ENCODE measurements at places on chromosomes 2 and 18. TPM values are rescaled to one million over a fixed set of nuclear protein-coding genes. Genes with fewer than 3 reads are reported as not detected.

GRCh38 chr2:162430323-162430722 lies 86.4 kb downstream of the GCA start:
- DNase-seq: no peak

- DNase-seq: no peak
Observed at GRCh38 chr2:157271590-157272203, 14.2 kb downstream of the GALNT5 start.

DNA sequence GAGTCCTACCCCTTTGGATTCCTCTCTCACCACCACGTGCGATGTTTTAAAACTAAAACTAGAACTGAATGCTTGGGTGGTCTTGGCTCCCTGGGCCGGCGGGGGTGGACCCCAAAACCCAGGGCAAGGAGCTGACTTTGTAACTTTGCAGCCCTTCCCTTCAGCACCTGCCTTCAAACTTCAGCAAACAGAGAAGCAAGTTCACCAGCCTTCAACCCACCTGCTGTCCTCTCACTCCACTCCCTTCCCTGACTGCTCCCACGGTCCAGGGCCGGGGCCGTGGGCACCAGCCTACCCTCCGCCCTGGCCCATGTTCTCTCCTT lies 54.5 kb downstream of the COL6A3 start:
- DNase-seq: no peak

GRCh38 chr2:241848761-241849615 lies 9.7 kb downstream of the PDCD1 start:
- peak; percentile 36 for DNase-seq

- no peak for DNase-seq
Observed at GRCh38 chr2:11147263-11147662, 8.0 kb upstream of the SLC66A3 start.

- no peak for DNase-seq
Observed at GRCh38 chr18:62264984-62265383, 60.1 kb upstream of the TNFRSF11A start.

GRCh38 chr2:108542071-108542470 lies 7.8 kb downstream of the LIMS1 start:
- DNase-seq: no peak

GRCh38 chr2:17648581-17648980 lies 105.0 kb downstream of the SMC6 start:
- no peak for DNase-seq

GRCh38 chr2:163397451-163397850 lies 338.4 kb downstream of the FIGN start:
- DNase-seq: no peak

GRCh38 chr18:22286585-22286984 lies 117.2 kb downstream of the GATA6 start:
- no peak for DNase-seq

GRCh38 chr2:178836807-178837206 lies 29.6 kb upstream of the TTN start:
- DNase-seq: no peak

GRCh38 chr18:35711227-35711626 lies 129.7 kb downstream of the GALNT1 start:
- no peak for DNase-seq

DNA sequence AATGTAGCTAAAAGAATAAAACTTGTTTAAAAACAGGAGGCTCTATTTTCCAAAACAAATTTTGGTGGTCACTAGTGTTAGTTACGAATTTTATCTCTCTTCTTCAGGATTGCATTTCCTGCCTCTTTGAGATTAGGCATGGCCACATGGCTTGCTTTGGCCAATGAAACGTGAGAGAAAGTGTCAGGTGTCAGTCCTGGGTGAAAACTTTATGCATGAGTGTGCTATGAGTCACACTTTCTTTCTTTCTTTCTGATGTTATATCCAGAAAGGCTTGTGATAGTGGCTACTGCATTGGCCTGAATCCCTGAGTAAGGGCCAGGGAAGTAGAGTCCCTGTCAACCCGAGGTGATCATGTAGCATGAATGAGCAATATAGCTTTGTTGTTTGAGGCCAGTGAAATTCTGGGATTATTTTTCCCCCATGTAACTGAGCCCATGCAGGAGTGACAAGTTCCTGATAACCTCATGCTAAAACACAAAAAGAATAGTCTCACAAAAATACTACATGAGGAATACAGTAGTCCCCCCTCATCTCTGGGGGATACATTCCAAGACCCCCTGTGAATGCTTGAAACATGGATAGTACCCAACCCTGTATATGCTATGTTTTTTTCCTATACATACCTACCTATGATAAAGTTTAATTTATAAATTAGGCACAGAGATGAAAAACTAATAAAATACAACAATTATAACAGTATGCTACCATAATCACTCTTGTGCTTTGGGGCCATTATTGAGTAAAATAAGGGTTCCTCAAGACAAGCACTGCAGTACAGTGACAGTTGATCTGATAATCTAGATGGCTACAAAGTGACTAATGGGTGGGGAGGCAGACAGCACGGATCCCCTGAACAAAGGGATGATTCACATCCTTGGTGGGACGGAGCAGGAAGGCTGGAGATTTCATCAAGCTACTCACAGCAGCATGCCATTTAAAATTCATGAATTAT lies 109.5 kb downstream of the CDC42EP3 start:
- DNase-seq: peak; percentile 11

GRCh38 chr18:8951491-8951890 lies 151.0 kb upstream of the NDUFV2 start:
- DNase-seq: no peak

- no peak for DNase-seq
Observed at GRCh38 chr2:105653302-105653701, 91.4 kb upstream of the NCK2 start.

DNA sequence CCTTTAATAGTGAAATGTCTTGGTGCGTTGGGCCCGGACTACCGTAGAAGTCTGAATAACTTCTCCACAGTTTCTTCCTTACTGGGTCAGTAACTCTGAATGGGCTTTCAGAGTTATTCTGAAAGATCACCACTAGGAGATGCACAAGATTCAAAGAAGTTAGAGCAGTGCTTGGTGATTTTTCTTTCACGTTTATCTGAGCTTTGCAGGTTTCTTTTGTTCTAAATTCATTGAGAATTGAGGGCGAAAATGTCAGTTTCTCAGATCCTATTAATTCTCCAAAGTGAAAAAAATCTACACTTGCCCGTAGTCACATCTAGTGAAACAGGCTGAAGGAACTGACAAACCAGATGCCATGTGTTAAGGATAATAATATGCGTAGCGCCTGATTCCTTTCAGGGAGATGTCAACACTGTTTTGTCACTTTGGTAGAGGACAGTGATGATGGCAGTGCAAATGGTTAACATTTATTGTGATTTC lies 70.1 kb downstream of the QPCT start:
- DNase-seq: no peak

DNA sequence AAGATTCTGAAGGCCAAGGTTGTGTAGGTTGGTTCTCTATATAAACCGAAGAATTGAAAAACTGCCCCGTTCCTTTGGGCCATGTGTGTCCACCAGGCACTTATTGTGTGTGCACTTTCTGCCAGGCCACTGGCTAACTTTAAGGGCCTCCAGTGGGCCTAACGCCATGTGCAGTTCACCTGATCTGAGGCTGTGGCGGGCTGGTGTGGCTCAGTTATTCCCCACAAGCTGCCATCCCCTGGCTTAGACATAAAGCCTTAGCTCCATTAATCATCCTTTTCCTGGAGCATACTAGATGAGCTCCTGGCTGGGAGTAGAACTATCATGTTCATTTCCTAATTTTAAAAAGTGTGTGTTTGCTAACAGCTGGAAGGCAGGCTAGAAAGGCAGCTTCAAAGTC lies 304.1 kb upstream of the TNP1 start:
- no peak for DNase-seq

GRCh38 chr2:128710729-128711128 lies 392.1 kb upstream of the HS6ST1 start:
- no peak for DNase-seq

DNA sequence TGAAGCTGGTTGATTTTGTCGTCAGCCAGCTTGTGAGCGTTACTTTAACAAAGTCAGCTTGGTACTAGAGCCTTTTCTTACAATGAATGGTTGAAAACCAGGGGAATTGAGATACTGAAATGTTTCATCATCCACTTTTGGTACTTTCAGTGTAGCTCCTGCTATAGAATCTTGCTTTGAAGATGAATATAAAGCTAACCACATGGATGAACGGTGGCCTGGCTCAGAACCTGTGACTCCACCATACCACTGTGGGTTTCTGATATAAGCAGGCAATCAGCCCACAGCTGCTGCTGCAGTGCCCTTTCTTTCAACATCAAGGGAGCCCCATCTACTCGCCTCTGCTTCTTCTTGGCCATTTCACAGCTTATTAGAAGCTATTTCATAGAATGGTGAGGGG lies 53.2 kb upstream of the GPR45 start:
- DNase-seq: no peak

GRCh38 chr2:16861530-16861929 lies 195.9 kb upstream of the CYRIA start:
- DNase-seq: no peak

- peak; percentile 65 for DNase-seq
Observed at GRCh38 chr2:106094131-106094841, 99.8 kb downstream of the UXS1 start.

DNA sequence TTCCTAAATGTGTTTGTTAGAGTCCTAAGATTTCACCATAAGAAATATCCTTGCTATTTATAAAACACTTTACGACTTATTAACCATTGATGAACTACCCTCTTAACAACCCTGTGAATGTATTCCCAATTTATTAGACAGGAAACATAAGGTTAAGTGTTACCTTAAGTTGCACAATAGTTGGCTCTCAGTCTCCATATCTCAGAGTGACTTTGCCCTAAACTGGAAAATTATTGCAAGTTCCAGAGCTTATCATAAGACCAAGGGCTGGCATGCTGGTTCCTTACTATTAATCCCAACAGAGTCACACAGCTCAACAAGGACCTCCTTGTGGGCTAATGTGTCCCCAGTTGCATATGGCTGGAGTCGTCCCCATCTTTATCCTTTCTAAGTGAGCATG lies 165.8 kb downstream of the INSIG2 start:
- no peak for DNase-seq

GRCh38 chr18:58541146-58541788 lies 87.6 kb downstream of the ALPK2 start:
- no peak for DNase-seq

GRCh38 chr2:84840306-84840705 lies 40.6 kb downstream of the TRABD2A start:
- DNase-seq: no peak

- DNase-seq: no peak
Observed at GRCh38 chr2:222239091-222239490, 59.7 kb downstream of the PAX3 start.

GRCh38 chr2:178796079-178796677 lies 11.0 kb downstream of the TTN start:
- DNase-seq: no peak

DNA sequence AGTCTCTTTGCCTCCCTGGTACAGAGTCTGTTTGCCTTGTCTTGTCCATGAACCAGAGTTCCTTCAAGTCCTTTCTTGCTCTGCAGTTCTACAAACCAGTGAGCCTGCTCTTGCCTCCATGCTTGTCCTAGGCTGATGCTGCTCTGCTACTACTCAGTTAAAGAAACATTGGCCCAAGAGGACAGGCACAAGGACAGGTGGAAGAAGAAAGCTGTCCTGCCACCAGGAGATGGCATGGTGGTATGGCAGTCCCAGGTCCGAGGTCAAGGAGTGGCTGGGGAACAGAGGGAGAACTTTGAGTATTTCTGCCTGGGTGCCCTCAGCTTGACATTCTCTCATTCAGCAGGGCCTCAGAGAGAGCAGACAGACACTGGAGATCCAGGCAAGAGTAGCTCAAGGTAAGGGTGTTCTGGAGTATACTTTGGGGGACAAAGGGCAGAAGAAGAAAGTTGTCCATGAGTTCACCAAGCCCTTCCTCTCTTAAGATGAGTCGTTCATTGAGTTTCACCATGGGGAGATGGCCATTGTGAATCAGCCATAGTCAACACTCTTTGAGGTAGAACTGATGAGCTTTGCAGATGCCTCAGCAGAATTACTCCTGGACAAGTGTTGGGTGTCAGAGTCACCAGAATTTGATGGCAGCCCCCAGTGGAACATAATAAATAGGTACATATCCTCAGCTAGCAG lies 20.4 kb downstream of the TTC32 start:
- DNase-seq: no peak

DNA sequence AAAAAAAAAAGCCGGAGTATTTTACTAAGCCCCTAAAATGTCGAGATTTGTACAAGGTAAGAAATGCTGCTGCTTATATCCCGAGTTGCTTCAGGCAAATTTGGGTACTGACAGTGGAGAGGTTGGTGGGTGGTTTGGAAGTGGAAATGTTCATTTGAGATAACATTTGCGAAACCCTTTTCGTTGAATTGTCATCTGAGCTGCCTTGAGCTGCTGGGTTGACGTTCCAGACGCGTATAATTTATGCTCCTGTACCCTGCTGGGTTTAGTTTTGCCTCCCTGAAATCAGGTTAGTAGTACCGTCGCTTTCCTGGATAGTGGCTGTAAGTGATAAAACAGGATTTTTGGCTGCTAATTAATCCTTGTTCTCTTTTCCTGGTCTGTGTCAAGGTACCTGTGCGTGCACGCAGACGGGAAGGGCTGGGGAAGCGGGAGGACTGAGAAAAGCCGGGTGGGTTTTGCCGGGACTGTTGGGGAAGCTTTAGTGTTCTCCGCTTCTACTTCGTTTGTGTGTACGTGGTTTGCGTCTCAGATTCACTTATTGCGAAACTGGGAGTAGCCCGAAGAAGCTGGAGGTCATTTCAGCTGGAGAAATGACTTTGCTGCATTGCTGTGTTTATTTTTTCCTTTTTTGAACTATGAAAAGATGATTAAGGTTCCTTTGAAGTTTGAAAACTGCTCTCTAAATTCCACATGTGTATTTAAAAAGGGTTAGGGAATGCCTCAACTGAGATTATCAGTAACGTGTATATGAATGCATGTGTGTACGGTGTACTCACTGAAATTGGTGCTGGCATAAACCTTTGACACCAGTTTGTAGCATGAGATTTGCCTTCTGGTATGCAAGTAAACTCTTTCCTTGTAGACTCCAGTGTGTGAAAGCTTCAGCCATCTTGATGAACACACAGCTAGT lies 709 bp downstream of the UGP2 start:
- DNase-seq: peak; percentile 25

The C1GALT1C1L gene
- total RNA-seq: not detected

The VAMP8 gene
- total RNA-seq: 28.7 TPM

The LRRC30 gene
- total RNA-seq: not detected

The SPC25 gene
- 0.22 TPM for total RNA-seq

The GALNT14 gene
- total RNA-seq: not detected

The HOXD12 gene
- not detected for total RNA-seq

The GKN2 gene
- not detected for total RNA-seq

The MCFD2 gene
- 35.5 TPM for total RNA-seq

The GALNT3 gene
- 4.5 TPM for total RNA-seq

The ARHGAP25 gene
- total RNA-seq: 36.7 TPM

The SP9 gene
- total RNA-seq: not detected
